Large intestine (tissue), 12 donors: ENCODE measurements at places on chromosomes 5 and 9. TPM values are rescaled to one million over a fixed set of nuclear protein-coding genes. Genes with fewer than 3 reads are reported as not detected.

Gene TSSK1B
- polyA plus RNA-seq, result not detected

Gene STING1
- 19.6 TPM for polyA plus RNA-seq

DNA sequence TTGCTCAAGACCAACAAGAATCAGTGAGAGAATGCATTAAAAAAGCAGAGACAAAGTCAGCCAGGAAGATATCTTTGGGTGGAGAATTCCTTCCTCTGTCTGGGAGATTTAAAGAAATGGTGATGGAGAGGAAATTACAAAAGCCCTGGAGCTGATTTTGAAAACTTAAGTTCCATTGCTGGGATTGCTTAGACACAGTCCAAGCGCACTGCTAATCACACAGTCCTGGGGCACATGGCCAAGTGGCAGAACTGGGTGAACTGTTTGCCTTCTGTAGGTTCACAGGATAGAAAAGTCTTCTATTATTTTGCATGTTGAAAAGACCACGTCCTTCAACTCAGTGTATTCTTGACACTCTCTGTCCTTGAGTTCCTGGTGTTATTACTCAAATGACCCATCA is 284.9 kb upstream of the FBXL7 start:
- DNase-seq, result no peak

DNA sequence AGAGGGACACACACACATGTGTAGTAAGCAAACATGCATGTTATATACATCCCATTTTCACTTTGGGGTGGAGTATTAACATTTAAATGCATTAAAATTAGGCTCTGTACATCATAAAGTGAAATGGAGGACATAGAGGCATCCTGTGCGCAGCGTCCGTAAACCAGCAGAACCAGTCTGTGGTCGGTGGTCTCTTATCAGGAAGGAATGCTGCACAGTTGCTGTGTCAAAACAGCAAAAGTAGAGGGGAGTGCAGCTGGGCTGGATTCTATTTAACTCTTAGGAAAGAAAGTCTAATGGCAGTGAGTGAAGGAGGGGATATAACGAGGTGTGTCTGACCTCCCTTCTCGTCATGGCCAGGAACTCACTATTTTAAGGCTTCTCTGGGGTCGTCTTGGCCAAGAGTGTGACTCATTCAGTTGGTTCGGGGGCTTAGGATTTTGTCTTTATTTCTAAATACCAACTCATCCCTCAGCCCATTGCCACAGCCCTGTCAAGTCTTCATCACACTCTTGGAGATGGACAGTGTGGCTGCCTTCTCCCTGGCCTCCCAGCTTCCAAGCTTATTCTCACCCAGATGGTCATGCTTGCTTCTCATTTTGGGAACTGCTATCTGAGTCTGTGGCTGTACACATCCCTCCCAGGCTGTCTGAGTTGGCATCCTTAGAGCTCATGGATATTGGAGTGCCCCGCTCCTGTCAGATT is 20.1 kb upstream of the CXCL14 start:
- no peak for DNase-seq

- DNase-seq, result no peak
Measured at GRCh38 chr5:2725980-2726765, 25.3 kb downstream of the IRX2 start.

DNA sequence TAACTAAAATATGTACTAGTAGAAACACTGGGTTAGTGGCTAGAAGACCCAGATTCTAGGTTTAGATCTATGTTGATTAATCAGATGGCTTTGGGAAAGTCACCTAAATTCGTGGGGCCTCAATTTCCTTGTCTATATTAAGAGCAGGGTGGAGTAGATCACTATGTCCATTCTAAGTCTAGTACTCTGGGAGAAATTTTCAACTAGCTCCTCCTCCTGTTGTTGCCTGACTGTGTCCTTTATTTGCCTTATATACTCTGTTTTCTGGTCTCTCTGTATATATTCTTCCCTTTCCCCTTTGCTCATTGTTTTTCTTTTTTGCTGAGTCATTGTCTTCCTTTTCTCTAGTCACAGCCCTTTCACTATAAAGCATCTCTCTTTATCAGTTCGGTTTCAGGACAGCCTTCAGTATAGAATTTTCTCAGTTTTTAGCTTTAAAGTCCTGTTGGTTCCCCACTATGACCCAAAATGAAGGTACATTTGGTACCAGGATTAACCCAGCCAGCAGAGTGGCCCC is 44.5 kb upstream of the CDH6 start:
- DNase-seq, result no peak

DNA sequence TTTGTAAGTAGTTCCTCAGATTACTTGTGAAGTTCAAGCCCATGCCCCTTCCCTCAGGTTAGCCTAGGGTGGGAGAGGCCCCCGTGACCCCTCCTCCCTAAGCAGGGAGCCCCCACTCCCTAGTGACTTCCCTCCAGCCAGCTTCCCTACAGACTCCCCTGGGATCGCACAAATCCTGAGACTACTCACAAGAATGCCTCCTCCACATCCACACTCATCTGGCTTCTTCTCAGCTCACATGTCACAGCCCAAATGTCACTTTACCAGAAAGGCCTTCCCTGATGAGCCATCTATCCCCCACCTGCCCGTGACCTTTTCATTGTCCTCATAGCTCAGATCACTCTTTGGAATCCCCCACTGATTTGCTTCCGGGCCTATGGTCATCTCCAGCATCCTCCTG is 96.7 kb upstream of the ARAP3 start:
- no peak for DNase-seq

GRCh38 chr9:100525563-100525962 is 52.3 kb upstream of the CAVIN4 start:
- DNase-seq, result no peak

GRCh38 chr5:61010467-61011454 is 65.8 kb downstream of the NDUFAF2 start:
- no peak for DNase-seq
